Bronchial smooth muscle cell (primary cell): ENCODE measurements at places on chromosomes 2 and 18. TPM values are rescaled to one million over a fixed set of nuclear protein-coding genes. Genes with fewer than 3 reads are reported as not detected.

The SNED1 gene
- total RNA-seq, result 62.7 and 114 TPM in 2 replicates

The MAP3K19 gene
- total RNA-seq, result not detected in 2 replicates

The MLPH gene
- total RNA-seq, result 2.8 and 5.4 TPM in 2 replicates

The RNF25 gene
- 27.4 and 31.3 TPM in 2 replicates for total RNA-seq

The RGPD3 gene
- under 0.01 TPM in 2 replicates for total RNA-seq

The FLACC1 gene
- 0.43 and 1.3 TPM in 2 replicates for total RNA-seq

The CNOT11 gene
- 5.6 and 11.2 TPM in 2 replicates for total RNA-seq

The MARCO gene
- total RNA-seq, result not detected in 2 replicates

The SCN9A gene
- total RNA-seq, result 5.2 and 12.1 TPM in 2 replicates

The GPR55 gene
- not detected in 2 replicates for total RNA-seq

The RMC1 gene
- total RNA-seq, result 19.5 and 24.7 TPM in 2 replicates

The PER2 gene
- 2.0 and 3.7 TPM in 2 replicates for total RNA-seq

The UBXN4 gene
- 47.8 and 61.6 TPM in 2 replicates for total RNA-seq

The PRKAG3 gene
- total RNA-seq, result not detected in 2 replicates

The GALNT5 gene
- total RNA-seq, result 30.1 and 160 TPM in 2 replicates

The DPYSL5 gene
- not detected in 2 replicates for total RNA-seq

The ABCG8 gene
- not detected in 2 replicates for total RNA-seq

The SNORC gene
- total RNA-seq, result 0.52 and 0.79 TPM in 2 replicates

The ZBTB7C gene
- under 0.01 TPM in 1 of 2 replicates, not detected in the other for total RNA-seq

The GALNT14 gene
- total RNA-seq, result 0.17 TPM in 1 of 2 replicates, not detected in the other
